ENCODE measurements at places on chromosomes 1 and 21.
A peak's percentile ranks its signal among the peaks of the same experiment; 100 is the strongest.

GRCh38 chr1:245475126-245475525 lies 320.3 kb downstream of the KIF26B start:
- no peak for DNase-seq

GRCh38 chr1:60133848-60134247 lies 60.3 kb upstream of the C1orf87 start:
- DNase-seq, result peak; percentile 26

DNA sequence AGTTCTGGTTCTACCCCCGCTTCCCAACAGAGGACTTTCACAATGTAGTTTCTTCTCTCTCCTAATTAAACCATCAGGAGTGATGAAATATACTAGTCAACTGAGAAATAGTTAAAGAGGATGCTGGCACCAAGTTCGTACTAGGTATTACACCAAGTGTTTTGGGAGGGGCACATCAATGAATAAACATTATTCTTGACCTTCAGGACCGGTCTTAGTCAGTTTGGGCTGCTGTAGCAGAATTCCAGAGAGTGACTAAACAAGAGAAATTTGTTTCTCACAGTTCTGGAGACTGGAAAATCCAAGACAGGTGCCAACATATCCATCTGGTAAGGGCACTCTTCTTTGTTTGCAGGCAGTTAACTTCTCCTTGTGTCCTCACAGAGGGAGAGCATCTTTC lies 103.8 kb downstream of the SPATA17 start:
- DNase-seq, result no peak

DNA sequence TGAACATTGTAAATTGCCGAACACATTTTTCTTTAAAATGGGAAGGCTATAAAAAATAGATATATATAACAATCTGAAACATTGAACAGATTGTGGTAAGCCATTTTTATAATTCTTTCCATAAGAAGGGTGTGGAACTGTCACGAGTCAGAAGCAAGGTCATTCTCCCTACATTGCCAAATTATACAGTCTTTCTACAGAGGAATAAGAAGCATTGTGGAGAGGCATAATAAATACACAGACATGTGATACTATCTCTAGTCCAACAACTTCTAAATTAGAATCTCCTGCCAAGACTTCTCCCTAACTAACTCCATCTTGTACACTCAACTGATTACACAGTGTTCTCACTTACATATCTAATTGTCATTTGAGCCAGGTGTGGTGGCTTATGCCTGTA lies 227.9 kb downstream of the CENPF start:
- DNase-seq, result no peak

- DNase-seq, result no peak
Measured at GRCh38 chr21:18204931-18205330, 39.7 kb upstream of the CHODL start.

DNA sequence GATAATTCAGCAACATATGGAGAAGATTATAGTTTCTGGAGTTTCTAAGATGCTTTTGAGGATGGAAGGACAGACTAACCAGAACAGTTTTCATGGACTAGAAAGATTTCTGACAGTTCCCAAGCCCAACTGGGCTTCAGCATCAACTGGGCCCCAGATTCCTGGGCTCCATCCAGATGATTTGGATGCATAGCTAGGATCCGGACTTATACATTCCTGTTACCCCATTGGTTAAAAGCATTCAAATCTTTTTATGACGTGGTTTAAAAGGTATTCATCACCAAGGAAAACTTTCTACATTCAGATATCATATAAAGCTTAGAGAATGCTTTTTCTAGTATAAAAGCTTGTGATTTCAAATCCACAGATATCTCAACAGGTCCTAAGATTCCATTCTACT lies 29.7 kb downstream of the TSHB start:
- no peak for DNase-seq

DNA sequence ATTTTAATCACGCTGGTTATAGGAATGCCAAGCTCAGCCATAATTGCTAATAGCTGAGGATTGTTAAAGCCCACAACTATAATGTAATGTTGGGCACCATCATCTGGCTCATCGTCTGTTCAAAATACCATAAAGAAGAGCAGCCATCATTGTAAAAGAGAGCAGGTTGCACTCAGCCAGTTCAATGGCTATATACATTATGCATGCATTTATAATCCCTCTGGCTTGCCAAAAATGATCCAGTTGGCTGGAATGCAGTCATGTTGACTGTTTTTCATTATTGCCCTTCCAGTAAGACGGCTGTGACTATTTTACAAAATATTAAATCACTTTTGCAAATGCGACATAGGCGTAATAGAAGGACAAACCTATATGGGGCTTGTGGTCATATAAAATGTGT lies 85.3 kb downstream of the SPAG17 start:
- DNase-seq, result no peak

DNA sequence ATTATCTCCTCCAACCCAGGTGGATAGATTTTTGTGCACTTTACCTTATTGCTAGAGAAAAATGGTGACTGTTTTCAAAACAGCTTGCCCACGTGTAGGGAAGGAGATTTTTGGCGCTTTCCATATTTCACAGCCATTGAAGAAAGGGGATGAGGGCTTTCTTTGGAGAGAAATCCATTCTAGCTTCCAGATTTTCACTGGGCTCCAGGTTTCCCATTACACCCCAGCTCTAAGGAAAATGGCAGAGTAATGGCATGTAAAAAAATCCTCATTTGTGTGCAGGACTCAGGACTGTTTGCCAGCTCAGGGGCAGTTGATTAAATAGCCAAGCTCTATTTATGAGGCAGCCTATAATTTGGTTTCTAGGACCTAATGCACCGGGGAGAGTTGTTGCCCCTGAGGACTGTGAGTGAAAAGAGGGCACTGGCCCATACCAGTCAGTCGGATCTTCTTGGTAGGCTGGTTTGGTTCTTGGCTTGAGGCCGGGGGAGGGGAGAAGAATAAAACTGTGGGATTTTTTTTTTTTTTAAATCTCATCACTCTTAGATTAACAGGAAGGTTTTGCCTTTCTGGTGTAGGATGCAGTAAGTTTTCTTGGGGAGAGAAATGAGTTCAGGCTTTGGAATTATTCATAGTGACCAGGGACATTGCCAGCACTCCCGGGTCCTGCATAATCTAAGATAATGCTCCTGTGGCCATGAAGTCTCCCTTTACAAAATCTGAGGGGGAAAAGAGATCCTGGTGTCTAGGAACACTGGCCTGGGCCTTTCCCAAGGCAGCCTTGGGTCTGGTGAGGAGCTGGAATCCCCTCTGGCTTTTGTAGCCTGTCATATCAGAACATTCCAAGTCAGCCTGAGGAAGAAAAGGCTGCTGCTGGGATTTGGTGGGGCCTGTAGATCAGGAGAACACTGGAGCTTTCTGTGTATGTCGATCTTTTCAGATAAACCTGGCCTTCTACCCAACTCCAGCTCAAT lies 1.9 kb upstream of the ARID1A start:
- DNase-seq, result no peak

DNA sequence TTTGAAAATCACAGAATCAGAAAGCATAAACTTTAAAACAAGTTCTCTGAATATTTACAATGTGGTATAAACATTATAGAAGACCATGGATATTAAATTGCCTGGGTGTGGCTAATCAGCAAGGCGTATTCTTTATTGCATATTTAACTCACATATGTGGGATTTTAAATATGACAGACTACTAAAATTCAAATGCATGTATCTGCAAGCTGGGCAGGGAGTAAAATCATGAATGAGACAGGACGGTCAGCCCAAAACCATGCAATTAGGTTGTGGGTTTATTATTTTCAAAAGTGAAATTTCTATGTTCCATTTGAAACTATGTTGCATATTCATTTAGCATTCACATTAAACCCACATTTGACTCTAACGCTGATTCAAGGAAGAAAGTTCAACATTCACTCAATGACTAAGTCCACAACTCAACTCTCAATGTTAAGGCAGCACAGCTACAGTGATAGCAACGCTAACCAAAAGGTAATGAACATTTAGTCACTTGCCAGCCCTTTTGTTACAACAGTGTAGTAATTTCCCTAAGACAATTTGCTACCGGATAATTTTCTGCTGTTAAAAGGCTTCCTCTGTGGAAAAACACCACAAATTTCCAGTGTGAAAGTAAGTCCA lies 6.3 kb upstream of the SYNJ1 start:
- DNase-seq, result no peak

DNA sequence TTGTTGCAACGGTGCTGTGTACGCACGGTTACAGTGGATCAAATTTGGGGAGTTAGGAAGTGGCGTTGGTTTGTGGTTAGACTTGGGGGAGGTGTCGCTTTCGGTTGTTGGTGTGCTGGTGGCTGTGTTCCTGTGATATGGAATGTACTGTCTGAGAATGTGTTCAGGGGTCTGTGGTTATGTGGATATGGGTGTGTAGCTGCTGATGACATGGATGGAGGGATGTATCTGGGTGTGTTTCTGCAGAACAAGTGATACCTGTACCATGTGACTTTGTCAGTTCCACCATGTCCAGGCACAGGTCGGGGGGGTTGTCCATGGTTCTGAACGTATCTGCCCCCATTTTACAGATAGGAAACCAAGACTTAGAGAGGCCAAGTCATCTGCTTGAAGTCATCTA lies 22.7 kb downstream of the PAX7 start:
- no peak for DNase-seq

DNA sequence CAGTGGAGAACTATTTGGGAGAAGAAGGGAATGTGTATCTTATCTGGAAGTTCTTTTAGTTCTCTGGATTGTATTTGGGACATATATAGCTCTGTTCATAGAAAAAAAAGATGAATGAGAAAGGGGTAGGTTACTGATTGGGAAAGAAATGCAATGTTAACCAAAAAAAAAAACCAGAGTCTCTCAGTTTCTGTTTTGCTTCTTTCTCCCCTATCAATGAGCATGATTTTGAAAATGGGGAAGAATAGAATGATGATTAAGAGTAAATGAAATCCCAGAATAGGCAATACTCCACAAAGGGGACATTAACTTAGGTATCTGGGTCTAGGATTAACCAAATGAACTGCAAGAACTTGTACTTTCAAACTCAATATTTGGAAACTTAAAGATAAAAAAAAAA lies 92.9 kb downstream of the RHOU start:
- DNase-seq, result no peak

- no peak for DNase-seq
Measured at GRCh38 chr1:179025975-179026812, 500 bp downstream of the FAM20B start.

DNA sequence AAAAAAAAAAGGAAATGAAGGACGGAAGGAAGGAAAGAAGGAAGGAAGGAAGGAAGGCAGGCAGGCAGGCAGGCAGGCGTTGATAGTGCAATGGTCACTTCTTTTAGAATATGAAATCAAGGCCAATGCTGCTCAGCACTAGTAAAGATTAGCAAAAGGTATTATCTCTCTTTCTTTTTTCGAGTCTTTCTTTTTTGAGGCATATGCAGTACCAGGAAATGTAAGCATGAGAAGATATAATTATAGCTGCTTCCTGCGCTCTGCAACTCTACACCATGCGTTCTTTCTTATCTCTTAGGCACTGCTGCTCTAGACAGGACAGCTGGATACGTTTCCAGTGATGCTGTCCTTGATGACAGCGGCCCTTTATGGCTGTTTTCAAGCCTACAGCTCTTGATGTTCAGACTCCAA lies 1512.5 kb upstream of the B3GALT2 start:
- no peak for DNase-seq

GRCh38 chr1:189816558-189816957 lies 661.1 kb downstream of the BRINP3 start:
- DNase-seq, result no peak

- no peak for DNase-seq
Measured at GRCh38 chr1:8017495-8018197, 8.5 kb downstream of the ERRFI1 start.

DNA sequence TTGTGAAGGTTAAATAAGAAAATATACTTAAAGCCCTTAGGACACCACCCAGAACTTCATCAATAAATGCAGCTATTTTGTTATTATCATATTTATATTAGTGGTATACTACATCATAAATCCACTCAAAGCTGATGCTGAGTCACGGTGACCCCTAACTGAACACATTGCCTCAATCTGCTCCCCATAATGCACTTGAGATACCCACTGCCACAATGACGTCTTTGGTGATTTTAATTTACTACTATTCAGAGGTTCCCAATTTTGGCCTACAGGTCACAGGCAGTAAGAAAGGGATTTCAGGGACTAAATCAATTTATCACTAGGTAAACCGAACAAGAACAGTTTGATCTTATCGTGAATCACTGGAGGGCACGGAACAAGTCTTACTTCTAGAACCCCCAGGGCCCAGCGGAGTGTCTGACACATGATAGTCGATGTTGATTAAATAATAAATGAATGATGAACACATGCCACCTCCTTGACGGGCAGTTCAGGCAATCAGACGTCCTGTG lies 493 bp upstream of the CHD1L start:
- no peak for DNase-seq

GRCh38 chr1:172905452-172905851 lies 145.3 kb downstream of the TNFSF18 start:
- no peak for DNase-seq

DNA sequence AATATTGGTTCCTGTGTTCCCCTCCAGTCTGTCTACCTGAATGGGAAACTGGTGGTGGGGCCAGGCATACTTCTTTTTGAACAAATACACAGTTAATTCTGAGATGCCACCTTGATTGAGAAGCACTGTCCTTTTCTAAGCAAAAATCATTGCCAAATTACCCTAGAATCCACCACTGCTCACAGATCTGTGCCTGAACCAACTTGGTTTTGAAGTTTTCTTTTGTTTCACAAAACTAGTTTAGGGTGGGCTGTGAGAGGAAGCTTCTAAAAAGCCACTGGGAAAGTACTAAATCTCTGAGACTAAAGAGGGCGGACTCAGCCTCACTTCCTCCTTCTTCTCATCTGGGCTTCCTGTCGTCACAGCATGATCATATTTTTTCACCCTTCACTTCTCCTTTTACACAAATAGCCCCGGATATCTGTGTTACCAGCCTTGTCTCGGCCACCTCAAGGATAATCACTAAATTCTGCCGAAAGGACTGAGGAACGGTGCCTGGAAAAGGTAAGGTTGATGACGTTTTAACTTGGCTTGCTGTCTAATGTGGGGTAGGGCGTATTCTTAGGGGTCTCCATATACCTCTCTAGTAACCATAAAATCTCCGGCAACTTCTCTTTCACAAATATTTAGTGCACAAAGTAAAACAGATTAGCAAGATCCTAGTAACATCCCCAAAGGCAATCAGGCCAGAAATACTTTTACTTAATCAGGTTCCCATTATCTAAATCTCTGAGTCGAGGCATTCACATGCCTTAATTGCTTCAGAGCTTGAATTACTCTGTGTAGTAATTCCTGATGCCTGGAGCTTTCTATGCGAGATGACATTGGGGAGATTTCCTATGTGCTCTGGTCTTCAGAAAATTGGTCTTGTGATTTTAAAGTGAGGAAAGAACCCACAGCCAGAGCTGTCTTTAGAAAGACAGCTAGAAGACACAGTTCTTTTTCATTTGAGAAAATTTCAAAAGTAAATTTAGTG lies at the start of gene CD53:
CD53 (plus strand) TSS at position 404 of the 976 bp plus-strand sequence. CDS start 18,261 bp downstream, outside the sequence.
- no peak for DNase-seq

DNA sequence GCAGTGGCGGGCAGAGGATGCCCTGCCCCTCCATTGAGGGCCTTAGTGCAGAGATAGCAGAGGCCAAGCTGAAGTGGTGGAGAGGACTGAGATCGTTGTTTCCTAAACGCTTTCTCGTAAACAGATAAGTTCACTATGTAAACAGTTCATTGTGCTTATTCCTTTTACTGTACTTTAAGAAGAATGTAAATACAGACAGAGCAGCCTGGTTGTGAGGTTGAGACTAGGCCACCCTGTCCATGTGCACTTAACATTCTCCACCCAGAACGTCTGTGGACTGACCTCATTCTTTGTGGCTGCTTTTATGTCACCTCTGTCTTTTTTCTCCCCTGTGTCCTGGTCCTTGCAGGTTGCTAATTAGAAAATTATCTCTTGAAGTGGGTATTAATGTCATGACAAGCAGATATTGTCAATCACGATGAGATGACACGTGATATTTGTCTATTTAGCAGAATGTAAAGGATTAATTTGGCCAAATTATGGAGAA lies 8.5 kb downstream of the CENPS start:
- DNase-seq, result no peak

GRCh38 chr1:225827076-225827475 lies 17.2 kb downstream of the EPHX1 start:
- no peak for DNase-seq
